ENCODE measurements at places on chromosomes 6 and 20.

DNA sequence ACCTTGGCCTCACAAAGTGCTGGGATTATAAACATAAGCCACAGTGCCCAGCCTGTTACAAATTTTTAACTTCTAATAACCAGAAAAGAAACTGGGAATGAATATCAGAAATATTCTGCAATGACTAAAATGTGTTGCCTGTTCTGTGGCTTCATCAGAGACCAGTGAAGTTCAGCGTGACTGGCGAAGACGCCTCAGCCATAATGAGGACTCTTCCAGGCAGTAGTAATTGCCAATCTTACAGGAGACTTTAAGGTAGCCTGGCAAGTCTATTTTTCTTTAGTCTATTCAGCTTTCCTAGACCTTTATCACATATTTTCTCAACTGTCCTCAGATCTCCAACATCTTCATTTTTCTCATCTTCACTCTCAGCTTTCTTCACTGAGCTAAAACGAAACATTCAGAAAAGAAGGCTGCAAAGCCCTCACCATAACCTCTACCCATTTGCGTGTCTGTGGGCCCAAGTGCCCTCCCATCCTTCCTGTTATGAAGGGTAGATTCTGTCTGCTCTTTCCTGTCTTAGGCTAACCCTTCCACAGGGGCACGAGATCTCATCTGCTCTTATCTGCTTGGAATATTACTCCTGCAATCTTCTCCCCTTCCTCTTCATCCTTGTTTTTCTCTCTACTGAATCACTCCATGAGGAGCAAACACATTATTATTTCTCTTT, 42.0 kb upstream of the OLIG3 start:
- DNase-seq, result no peak

DNA sequence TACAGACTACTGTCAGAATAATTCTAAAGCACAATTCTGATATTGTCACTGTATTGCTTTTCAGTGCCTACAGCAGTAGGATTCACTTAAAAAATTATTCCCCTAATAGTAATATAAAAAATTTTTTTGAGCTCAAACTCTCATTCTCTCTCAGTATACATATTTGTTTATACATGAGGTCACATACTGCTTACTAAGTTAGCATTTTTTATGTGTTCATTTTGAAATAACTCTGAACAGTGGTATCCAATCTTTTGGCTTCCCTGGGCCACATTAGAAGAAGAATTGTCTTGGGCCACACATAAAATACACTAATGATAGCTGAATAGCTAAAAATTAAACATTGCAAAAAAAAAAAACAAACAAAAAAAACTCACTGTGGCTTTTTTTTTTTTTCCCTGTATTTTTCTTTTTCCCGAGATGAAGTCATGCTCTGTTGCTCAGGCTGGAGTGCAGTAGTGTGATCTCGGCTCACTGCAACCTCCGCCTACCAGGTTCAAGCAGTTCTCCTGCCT, 38.6 kb downstream of the ASXL1 start:
- no peak for DNase-seq

DNA sequence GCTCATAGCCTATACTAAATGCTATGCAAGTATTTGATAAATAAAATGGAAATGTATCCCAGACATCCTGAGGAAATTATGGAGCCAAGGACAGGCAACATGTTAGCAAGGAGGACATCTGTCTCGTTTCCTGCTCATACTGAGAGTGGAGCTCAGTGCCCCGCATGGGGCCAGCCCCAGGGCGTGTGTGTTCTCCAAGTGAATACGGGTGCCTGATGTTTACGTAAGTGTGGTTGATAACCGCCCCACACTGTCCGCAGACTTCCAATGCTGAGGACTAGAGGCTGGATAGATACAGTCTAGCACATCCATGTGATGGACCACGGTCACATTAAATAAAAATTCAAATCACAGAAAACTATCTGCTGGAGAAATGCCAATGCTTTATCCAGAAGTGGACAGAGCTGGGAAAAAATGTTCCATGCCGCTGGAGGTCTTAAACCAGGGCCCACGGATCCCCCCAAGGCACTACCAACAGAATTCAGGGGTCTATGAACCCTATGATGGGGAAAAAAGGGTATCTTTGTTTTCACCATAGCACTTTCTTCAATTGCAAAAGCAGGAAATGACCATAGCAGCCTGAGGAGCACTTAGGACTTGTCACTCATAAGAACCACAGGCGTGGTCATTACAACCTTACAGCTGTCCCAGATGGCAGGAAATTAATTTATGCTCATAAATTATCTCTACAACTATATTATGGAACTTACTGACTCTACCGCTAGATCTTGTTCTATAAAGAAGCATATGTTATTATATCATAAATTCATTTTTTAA, 24.9 kb downstream of the TGM2 start:
- no peak for DNase-seq

- no peak for DNase-seq
Measured at GRCh38 chr20:63226042-63226943, 9.4 kb upstream of the BIRC7 start.

DNA sequence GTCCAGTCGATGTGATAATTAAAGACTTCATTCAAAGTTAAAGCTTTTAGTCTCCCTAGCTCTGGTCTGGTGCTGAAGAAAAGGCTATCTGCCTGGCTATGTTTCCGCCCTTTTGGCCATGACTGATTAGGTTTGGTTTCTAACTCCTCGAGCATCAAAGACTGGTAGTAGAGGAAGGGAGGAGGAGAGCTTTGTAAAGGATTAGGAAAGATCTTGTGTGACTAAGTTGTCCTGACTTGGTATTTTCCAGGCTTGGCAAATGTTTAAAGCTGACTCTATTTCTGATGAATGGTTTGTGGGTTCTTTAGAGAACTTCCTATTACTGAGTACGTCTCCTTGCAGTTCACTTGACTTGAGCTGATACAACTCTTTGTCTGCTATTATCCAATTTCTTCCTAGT, 312.9 kb downstream of the GJA1 start:
- DNase-seq, result no peak

GRCh38 chr6:166683477-166683876, 56.4 kb upstream of the RPS6KA2 start:
- DNase-seq, result no peak

DNA sequence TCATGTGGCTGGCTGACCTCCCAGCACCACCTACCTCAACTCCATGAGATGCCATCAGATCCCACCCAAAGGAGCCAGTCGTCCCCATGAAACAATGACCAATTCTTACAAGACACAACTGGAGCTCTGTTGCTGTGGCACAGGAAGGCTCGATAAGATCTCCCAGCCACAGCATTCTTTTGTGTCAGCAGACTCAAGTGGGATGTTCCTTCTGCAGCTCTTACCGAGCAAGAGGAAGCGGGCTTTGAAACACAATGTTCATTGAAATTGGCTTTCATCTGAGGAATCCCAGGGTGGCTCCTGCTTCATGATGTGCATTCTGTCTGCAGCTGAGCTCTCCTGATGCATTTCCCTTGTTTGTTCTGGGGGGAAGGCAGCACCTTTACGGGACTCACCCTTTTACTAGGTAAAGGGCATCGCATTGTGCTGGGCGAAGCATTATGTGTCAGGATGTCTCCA, 222.0 kb upstream of the SGK1 start:
- DNase-seq, result no peak

DNA sequence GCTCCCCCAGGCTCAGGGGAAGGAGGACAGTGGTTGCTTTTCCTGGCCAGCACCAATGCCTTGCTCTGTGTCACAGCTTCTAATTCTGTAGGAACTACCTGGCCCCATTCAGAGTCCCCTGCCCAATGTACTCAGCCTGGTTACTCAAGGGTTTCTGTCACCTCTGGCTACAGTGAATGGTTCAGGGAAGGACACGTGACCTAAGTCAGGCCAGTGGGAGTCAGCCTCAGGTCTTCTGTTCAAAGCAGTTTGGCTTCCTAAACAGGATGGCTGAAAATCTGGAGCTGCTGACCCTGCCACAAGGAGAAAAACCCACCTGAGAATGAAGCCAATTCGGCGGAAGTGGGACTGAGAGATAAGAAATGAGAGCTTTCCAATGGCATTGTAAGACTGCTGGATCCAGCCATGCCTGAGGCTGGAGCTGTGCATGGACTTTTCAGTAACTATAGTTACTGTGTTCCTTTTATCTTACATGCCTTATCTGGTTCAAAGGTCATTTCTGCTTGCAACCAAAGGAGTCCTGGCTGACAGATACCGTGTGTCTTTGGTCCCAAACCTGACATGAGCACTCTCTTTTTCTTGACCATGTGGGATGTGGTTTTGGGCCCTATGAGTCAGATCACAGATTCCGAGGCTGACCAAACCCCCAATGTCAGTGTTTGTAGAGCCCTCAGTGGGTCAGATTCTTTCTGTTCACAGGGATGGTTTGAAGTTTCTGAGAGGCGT, 104.3 kb downstream of the SULF2 start:
- DNase-seq, result no peak

Measured in stimulated activated CD4-positive, alpha-beta T cell treated with anti-CD3 and anti-CD28 coated beads, Interleukin-1b, Interleukin-23, amount 100 ng/mL, for 1 hour (primary cell).